ENCODE measurements at places on chromosomes 1 and 21.
A peak's percentile ranks its signal among the peaks of the same experiment; 100 is the strongest.

DNA sequence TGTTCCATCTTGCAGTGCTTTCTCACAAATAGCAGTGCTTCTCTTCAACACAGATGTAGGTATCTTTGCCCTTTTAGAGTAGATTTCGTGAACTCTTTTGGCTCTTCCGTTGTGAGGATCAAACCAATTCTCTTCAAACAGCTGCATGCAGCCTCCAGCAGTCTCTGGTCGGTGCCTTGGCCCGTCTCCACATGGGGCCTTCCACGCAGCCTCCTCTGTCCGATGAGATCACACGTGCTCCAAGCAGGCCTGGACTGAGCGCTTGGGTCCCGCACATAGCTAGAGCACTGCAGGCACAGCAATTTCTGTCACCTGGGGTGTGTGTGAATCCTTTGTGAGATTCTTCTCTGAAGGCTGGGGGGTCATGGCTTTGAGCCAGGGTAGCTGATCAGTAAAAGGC is 82.8 kb upstream of the KCNE2 start:
- peak; percentile 74 for DNase-seq

DNA sequence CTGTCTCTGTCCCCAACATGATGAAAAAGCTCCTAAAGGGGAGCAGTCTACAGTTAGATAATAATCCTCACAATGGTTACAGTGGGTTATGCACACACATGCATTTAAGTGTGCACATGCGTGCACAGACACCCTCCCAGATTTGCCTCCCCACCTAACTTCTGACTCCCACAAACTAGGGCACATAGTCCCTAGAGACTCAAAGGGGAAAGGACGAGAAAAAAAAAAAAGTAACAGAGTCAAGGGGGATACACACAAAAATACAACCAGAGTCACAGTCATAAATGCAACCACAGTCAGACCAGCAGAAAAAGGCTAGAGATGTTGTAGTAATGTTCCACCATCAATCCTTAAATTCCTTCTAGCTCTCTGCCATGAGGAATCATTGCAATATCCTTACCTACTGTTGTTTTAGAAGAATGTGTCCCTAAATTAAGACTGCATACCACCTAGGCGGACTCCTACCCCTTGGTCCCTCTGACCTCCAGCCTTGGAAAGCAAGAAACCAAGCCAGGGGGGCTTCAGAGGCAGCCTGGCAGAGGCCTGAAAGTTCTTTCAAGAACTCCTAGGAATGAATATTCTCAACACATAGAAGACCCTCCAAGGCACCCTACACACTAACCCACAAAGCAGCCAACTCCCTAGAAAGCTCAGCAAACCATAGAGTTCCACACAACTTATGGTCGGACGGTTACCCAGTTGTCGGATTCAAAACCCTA is 1.3 kb downstream of the CRTC2 start:
- no peak for DNase-seq

- DNase-seq, result no peak
These were observed 45.5 kb upstream of the ETS2 start for GRCh38 chr21:38760017-38760761.

- DNase-seq, result no peak
These were observed 21.0 kb upstream of the FUCA1 start for GRCh38 chr1:23889074-23889473.

DNA sequence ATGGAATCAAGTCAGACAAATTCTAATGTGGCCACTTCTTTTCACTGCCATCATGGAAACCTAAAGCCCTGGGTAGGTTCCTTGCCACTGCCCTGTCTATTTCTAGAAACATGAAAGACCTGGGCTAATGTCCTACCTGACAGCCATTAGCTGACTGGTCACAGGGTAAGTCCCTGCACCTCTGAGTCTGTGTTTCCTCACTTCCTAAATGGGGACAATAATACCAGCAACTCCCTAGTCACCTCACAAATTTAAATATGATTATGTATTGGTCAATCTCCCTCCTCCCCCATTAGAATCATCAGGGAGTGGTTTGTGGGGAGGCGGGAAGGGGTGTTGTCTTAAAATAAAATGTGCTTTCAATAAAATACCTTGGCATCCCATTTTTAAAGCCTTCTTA is 2.2 kb downstream of the CREG1 start:
- DNase-seq, result no peak
